Right lung (tissue), 10 donors: ENCODE measurements at places on chromosomes 5 and 9. TPM values are rescaled to one million over a fixed set of nuclear protein-coding genes. Genes with fewer than 3 reads are reported as not detected.
A peak's percentile ranks its signal among the peaks of the same experiment; 100 is the strongest.

- DNase-seq = peak; percentile 27
These were observed 11.0 kb downstream of the CCDC152 start for GRCh38 chr5:42767491-42768105.

GRCh38 chr9:95580812-95581761, 64.3 kb upstream of the PTCH1 start:
- DNase-seq = no peak

DNA sequence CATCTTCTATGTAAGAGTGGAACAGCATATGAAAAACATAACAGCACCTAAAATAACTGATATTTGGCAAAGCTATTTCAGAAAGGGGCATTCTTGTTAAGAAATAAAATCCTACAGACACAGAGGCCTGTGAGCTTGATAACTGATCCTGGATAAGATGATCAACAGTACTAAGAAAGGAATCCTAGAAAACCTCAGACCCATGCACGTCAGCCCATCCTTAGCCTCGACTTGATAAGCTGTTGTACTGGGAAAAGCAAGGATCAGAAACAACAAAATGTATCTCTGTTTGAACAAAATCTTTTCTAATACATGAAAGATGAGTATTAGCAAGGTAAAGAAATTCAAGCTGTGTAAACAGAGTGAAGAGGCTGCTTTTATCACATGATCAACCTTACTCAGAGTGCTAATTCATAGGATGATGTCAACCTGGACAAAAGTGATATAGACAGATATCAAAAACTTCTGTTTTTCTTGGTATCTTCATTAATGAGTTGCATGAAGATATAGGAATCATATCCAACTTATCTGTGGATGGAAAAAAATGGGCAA, 15.2 kb downstream of the LIFR start:
- DNase-seq = no peak

DNA sequence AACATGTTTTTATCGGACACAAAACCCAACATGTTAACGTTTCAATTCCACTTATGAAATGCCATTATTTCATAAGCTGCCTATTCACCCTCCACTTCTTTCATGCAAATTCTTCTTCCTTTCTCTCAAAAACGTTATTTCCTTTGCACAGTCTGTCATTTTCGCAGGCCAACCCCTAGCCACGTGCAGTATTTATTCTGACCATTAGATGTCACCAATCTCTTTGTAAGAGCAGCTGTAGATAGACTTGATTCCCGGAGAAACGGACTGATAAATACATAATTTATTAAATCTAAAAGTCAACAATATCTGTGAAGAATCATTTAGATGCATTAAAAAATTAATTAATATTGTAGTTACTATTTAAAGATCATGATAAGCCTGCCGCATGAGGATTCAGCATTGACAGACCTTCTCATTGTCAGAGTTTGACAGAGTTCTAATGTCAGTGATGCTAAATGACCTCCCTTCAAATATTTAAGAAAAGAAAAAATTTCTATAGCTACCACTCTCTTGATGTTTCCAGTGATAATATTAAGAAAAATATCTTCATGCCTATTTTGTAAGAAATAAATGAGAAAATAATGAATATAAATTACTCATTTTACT, 933.6 kb downstream of the CDH12 start:
- peak; percentile 42 for DNase-seq

DNA sequence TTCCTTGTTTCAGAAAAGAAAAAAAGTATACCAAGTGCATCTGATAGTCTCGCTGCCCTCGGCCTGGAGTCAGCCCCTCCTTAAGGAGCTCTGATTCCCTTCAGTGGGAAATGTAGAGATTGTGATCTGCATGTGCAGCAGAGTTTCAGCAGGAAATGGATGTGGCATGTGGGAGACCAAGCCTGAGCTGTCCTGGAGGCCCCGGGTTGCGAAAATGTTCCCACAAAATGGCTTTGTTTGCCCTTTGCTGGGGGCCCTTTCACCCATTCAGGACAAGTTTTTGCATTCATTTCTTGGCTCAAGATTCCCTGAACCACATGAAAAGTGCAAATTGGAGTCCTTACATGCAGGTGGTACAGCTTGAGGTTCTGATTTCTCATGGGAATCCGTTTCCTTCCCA, 230.9 kb downstream of the GADD45G start:
- DNase-seq = no peak

- no peak for DNase-seq
These were observed 3.6 kb upstream of the TRIM41 start for GRCh38 chr5:181219262-181220177.

- DNase-seq = no peak
These were observed 74.7 kb downstream of the PTTG1 start for GRCh38 chr5:160496334-160496733.

- no peak for DNase-seq
These were observed 424 bp downstream of the HAND1 start for GRCh38 chr5:154477382-154478223.

DNA sequence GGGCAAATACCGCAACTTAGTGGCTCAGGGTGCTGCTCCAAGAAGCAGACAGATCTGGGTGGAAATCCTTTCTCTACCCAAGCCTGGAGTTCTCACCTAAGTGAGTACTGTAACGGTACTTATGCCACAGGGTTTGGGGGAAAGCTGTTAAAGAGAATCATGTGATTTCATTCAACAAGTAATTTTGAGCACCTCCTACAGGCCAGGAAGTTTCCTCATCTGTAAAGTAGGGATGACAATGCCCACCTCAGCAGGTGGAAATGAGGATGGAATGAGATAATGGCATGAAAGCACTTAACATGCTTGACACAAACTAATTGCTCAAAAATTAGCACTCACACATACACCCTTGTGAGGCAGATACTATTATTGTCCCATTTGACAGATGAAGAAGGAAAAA, 114.1 kb downstream of the JAKMIP2 start:
- DNase-seq = no peak

GRCh38 chr5:74919487-74919886, 53.3 kb upstream of the FAM169A start:
- DNase-seq = peak; percentile 33

ST8SIA4 gene
- polyA plus RNA-seq = 12.3 TPM

SPARC gene
- polyA plus RNA-seq = 2,338 TPM

CAMK2A gene
- polyA plus RNA-seq = 5.7 TPM

PPP3R2 gene
- polyA plus RNA-seq = not detected

LCN2 gene
- 1.7 TPM for polyA plus RNA-seq

NTRK2 gene
- polyA plus RNA-seq = 0.81 TPM
